NCI-H187 treated with DMSO at 0.1 percent for 48 hours (cell line): ENCODE measurements at places on chromosomes 7 and 10.

DNA sequence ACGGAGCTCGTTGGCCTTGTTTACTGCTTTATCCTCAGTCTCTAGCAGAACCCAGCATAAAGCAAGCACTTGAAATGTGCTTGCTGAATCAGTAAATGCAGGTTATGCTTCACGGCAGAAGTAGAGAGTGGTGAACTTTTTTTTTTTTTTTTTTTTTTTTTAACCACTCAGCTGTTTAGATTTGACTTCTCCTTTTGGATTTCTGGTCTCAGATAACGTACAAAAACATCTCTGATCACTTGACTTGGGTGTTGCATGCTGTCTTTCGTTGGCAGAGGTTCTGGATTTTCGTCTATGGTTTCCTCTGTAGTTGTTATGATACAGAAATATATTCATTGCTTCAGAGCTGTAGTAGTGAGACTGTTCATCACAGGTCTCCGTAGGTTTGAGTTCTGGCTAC lies 242.5 kb upstream of the HABP2 start:
- DNase-seq: no peak

DNA sequence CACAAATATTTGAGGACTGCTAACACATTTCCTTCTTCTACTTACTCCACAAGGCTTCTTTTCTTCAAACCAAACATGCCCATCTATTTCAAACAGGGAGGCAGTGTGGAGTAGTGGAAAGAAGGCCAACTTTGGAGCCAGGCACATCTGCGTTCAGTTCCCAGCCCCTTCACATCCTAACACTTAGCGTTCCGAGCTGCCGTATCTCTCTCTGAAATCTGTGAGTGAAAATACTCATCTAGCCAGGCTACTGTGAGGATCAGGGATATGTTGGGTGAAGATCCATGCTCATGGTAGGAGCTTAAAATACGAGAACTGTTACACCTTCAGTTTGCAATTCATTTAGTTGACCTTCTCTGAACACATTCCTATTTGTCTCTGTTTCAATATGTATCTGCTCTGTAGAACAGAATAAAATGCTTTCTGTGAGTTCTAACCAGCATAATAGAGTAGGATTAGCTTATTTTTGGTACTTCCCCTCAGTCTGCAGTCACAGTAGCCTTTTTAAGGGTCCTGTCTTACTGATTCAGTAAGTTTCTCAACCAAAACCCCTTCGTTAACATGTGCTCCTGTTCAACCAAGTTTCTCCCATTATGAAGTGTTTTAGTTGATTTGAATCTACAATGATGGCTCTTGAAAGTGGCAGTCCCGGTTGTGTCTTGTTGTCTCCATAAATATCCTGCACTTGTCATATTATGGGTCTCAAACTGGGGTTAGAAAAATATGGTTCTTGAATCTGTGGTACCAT lies 3.3 kb upstream of the MEST start:
- no peak for DNase-seq

GRCh38 chr7:36863901-36864701 lies 139.8 kb upstream of the AOAH start:
- no peak for DNase-seq

GRCh38 chr7:44494960-44495359 lies 4.5 kb upstream of the NUDCD3 start:
- DNase-seq: no peak

- no peak for DNase-seq
These were observed 3.5 kb downstream of the MDFIC start for GRCh38 chr7:114925434-114925833.

GRCh38 chr7:31707089-31707488 lies 20.1 kb downstream of the PPP1R17 start:
- no peak for DNase-seq

- DNase-seq: no peak
These were observed 275.4 kb downstream of the PARD3 start for GRCh38 chr10:34539533-34540315.

GRCh38 chr7:127689194-127689772 lies 37.3 kb downstream of the SND1 start:
- DNase-seq: no peak

DNA sequence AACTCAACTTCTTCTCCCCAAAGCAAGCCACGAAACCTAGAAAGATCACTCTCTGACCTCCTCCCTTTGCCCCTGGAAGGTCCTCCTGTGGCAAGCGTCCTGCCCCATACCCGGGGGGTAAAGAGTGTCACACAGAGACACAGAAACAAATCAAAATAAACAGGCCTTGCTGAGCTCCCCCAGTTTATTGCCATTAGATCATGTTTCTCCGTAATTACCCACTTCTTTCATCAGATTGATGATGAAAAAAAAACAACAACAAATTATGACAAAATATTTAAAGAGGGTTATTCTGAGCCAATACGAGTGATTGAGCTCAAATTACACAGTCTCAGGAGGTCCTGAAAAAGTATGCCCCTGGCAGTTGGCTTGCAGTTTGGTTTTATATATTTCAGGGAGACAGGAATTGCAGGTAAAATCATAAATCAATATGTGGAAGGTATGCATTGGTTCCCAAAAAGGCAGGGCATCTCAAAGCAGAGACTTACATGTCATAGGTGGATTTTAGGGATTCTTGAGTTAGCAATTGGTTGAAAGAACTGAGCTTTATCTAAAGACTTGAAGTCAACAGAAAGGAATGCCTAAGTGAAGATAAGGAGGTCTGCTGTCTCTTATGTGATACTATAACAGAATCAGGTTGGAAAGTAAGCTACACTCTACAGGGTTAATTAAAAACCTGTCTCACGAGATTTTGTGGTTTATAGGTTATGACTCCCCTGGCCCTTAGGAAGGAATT lies 86.2 kb downstream of the APBB1IP start:
- DNase-seq: no peak
